ENCODE measurements at places on chromosomes 6 and 20.

DNA sequence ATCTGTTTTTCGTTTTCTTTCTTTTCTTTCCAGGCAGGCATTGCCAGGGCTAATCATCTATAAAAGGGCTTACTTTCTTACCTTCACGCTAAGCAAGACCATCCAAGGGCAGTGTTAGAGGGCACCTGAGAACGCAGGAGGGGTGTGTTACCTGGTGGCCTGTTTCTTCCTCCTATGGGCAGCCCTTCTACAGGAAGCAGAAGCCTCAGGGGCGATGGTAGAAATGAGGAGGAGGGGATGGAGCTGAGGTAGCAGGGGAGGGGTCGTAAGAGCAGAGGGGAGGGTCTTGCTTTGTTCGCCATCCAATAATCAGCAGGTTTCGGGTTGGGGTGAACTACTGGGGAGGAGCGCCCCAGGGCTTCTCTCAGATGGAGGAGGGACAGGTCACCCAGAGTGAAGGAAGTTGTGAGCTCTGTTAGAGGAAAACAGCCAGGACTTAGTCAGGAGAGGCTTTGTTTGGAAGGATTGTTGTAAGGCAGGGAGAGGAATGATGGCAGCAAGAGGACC is 1.5 kb upstream of the CCR6 start:
- no peak for DNase-seq

DNA sequence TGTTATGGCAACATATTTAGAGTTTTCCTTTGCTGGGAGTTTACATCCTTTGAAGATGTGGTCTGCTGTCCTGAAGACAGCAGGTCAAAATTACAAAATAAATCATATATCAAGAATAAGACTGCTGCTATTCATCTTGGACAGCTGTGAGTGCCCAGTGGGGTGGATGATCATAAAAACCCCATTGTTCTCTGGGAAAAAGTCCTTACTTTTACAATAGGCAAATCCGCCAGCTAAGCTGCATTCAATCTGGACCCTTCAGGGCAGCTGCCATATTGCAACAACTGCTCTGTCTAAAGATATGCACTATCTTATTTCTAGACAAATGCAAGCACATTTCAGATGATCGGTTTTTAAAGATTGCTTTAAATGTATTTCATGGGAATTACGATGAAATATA is 19.4 kb downstream of the CASS4 start:
- no peak for DNase-seq

DNA sequence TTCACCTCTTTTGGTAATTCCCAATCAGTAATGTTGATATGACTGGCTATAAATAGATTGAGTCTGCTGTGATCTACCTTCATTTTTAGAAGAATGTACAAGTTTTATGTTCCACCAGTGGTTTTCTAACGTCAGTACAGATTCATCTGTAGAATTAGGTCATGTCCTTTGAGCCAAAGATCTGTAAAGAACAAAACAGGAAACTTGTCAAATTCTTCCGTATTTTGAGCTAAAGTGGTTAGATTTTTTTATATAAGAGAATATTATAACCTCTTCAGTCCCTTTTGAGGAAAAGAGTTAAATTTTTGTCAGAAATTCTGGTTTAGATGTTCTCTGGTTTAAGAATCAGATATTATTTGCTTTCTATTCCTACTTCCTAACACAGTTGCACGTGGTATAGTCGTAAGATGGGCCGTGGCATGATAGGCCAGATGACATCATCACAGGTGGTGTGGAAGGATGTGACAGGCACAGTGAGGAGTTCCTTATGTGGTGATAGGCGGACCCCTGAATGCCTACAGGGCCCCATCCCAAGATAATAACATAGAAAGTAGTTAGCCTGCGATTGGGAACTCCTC is 62.3 kb downstream of the SNX9 start:
- DNase-seq: peak; percentile 43

DNA sequence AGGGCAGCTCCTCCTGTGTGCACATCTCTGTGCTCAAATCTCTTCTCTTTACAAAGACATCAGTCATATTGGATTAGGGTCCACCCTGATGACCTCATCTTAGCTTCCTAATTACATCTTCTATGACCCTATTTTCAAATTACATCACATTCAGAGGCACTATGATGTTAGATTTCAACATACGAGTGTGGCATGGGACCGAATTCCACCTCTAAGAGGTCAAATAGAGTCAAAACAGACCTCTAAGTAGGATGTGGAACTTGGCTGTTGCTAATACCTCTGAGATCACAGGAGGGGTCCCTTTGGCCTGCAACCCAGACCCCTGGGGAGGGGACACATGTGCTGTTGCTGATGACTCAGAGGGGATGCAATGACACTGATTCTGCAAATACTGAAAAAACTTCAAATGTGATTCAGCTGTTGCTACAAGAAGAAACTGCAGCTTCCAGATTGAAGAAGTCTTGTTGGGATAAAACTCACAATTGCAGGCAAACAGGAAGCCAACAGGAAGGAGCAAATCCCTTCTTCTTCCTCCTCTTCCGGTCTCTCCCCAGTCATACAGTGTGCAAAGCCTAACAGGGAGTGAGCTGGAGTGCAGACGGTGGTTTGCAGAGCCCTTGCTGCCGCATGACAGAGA is 216.2 kb downstream of the MYLK4 start:
- no peak for DNase-seq

- no peak for DNase-seq
Observed at GRCh38 chr20:17969278-17969883, 563 bp downstream of the MGME1 start.

GRCh38 chr20:44721785-44722054 is 6.6 kb downstream of the CCN5 start:
- no peak for DNase-seq

DNA sequence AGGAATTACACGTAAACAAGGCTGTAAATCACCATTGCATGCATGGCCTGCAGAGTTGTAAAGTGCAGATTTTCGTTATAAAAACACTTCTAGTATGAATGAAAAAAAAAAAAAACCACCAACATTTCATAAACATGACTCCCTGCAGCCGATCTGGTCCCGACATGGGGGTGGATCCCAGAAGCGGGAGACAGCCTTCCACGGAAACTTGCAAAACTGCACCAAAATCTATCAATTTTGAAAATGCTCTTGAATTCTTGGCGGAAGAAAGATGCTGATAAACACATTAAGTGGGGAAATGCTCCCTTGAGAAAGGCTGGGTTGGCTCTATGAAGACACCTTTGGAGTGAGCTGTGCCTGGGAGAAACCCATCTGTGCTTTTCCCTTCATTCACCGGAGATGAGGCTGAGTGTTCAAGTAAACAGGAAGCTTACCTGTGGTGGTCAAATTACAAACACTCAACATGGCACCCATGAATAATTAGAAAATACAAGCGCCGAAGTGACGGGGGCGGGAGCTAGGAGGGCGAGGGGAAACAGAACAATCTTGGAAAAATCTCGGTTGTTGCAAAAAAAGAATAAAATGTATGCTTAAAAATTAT is 845 bp upstream of the ANKRD60 start:
- no peak for DNase-seq

GRCh38 chr6:44435500-44435899 is 48.0 kb downstream of the CDC5L start:
- no peak for DNase-seq

DNA sequence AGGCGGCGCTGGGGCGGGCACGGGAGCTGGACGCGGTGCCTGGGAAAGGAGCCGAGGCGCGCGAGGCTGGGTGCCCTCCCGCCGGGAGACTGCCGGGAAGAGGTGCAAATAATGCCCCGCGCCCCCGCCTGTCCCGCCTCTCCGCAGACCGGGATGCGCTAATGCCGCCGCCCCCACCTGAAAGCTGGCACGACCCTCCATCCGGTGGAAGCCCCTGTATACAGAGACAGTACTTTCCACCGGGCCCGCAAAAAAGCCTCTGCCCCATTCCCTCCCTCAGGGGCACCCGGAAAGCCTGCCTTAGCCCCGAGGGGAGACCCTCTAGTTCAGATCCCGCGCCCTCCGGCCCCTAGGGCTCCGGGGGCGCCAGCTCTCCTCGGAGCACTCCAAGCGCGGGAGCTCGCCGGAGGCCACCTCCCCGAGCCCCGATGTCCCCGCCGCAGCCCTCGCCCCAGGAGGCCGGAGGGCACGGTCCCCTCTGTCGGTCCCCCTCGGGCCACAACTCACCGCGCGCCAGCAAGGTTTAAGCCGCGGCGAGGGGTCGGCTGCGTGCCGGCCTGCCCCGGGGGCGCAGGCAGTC is 1.2 kb downstream of the GRM4 start:
- DNase-seq: no peak

- DNase-seq: peak; percentile 66
Observed at GRCh38 chr6:403659-404655, 12.4 kb downstream of the IRF4 start.

GRCh38 chr20:9166153-9166780 is 97.4 kb downstream of the PLCB4 start:
- DNase-seq: no peak

- no peak for DNase-seq
Observed at GRCh38 chr6:127458817-127459216, 372 bp downstream of the KIAA0408 start.

GRCh38 chr6:107717781-107718180 is 106.3 kb downstream of the SCML4 start:
- DNase-seq: no peak

DNA sequence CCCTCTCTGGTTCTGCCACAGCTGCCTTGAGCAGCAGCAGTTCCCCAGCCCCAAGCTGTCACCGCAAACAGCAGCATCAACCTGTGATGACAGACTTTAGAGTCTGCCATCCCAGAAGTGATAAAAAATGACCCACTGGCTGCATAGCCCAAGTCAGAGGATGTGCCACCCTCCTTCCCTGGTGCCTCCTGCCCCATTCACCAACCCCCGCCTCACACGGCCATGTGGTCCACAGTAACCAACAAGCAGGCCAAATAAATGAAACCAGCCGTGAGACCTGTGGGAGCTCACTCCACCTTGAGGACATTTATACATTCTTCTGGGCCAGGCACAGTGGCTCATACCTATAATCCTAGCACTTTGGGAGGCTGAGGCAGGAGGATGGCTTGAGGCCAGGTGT is 98.2 kb downstream of the PRND start:
- no peak for DNase-seq
